Lower lobe of right lung (tissue), 2 donors: ENCODE measurements at places on chromosomes 3 and 15.

- no peak for DNase-seq
Measured at GRCh38 chr3:70433091-70433490, 120.7 kb upstream of the MDFIC2 start.

- DNase-seq: no peak
Measured at GRCh38 chr3:193078996-193079753, 161.5 kb upstream of the MB21D2 start.

GRCh38 chr3:64318001-64318400 lies 92.7 kb upstream of the PRICKLE2 start:
- DNase-seq: no peak

- DNase-seq: peak; percentile 22
Measured at GRCh38 chr3:13114811-13115575, 41.8 kb upstream of the IQSEC1 start.

GRCh38 chr15:86199467-86200145 lies 119.9 kb downstream of the AGBL1 start:
- DNase-seq: no peak

GRCh38 chr3:159185443-159186050 lies 383.7 kb downstream of the MFSD1 start:
- DNase-seq: no peak

- no peak for DNase-seq
Measured at GRCh38 chr3:143172795-143173145, 53.2 kb downstream of the CHST2 start.

- peak; percentile 85 for DNase-seq
Measured at GRCh38 chr15:79923079-79923514, 26.3 kb upstream of the MTHFS start.

DNA sequence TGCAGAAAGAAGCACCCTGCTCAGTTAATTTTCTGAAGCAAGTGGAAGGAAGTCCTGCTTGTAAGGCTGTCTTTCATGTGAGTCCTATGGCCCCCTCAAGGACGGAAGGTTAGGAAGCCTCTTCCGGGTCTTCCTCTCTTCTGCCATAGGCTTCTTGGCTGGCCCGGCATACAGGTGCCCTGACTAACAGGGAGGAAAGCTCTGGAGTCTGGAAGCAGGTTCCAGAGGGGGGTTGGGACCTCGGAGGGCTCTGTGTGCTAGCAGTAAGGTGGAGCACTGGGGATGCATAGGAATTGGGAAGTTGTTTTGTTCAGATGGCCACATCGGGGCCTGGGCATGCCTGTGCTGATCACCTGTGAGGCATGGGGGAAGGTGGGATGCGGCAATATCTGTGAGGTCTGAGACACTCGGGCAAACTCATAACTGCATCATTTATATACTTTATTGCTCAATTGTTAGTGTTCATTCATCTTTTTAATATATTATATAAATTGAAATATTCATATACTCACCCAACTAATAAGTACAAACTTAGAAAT lies 49.6 kb downstream of the TRAK1 start:
- no peak for DNase-seq

DNA sequence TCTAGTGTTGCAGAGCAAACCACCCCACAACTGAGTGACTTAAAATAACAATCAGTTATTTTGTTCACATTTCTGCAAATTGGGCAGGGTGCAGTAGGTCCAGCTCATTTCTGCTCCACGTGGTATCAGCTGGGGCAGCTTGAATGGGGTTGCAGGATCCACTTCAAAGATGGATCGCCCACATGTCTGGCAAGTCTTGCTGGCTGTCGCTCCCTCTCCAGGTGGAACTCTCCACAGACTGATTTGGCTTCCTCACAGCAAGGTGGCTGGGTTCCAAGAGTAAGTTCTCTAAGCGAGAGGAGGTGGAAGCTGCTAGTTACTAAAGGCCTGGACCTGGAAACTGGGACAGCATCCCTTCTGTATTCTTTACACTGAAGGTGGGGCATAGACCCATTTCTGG lies 213.3 kb downstream of the SLC9A9 start:
- no peak for DNase-seq

GRCh38 chr15:55289011-55289745 lies 435 bp downstream of the RAB27A start:
- peak; percentile 58 for DNase-seq

DNA sequence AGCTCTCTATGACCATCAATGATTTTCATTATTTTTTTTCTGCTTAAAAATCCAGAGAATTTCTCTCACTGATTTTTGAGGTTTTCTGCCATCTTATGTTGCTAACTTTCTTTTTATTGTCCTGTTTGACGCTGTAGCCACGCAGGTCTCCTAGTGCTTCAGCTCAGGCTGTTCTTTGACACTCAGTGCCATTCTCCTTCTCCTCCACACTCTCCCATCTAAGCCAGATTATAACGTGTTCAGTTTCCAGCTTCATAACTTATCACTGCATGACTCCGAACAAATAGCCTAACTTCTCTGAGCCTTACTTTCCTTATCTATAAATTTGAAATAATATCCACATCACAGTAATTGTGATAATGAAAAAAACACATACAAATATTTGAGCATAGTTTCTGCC lies 22.8 kb upstream of the ST3GAL6 start:
- DNase-seq: no peak

- DNase-seq: no peak
Measured at GRCh38 chr3:121918779-121919483, 24.7 kb downstream of the SLC15A2 start.
